Cerebellar cortex (tissue), 1 donor: ENCODE measurements at places on chromosomes 1 and 21.

DNA sequence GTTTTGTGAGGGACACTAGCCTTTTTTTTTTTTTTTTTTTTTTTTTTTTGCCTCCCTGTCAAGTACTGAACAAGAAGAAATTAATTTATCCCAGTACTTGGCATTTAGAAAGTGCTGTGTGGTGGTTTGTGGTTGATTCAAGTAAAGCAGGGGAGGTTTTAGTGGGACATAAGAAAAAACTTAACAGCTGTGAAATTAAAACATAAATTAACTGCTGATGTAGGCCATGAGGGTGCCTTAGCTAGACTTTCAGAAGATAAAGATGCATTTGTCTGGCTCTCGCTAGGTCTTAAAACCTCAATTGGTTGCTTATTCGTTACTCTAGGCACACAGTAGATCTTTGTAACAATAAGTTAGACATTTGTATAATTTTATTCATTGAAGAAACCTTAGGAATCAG is 52.3 kb downstream of the SPATA46 start:
- DNase-seq = no peak

- DNase-seq = no peak
Measured at GRCh38 chr1:226708342-226708780, 30.7 kb downstream of the ITPKB start.

GRCh38 chr1:214574598-214575411 is 23.4 kb upstream of the PTPN14 start:
- DNase-seq = no peak

GRCh38 chr1:30264672-30265025 is 458.7 kb downstream of the MATN1 start:
- no peak for DNase-seq

- no peak for DNase-seq
Measured at GRCh38 chr1:166903232-166903631, 27.2 kb upstream of the TADA1 start.

GRCh38 chr1:150720703-150721102 is at the start of gene HORMAD1:
Gene HORMAD1 (minus strand): TSS chr1:150720895. CDS start chr1:150719505, 1,390 bp downstream.
- no peak for DNase-seq

DNA sequence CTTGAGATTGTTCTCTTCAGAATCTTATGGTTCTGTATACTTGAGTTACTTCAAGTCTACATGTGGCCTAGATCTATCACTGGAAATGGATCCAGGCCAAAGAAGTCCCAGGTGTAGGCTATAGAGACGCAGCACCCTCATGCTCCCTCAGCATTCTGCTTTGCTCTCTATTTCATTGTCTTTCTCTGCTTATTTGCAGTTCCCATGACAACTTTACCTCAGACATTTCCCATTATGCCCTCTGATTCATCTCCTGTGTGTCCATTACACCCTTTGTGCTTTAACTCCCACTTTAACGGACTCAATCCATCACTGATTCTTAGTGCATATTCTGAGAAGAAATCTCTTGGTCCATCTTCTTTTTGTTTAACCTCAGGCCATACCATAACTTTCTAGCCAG is 236.9 kb upstream of the NRIP1 start:
- no peak for DNase-seq

GRCh38 chr1:10685808-10686403 is 110.5 kb downstream of the CASZ1 start:
- no peak for DNase-seq

DNA sequence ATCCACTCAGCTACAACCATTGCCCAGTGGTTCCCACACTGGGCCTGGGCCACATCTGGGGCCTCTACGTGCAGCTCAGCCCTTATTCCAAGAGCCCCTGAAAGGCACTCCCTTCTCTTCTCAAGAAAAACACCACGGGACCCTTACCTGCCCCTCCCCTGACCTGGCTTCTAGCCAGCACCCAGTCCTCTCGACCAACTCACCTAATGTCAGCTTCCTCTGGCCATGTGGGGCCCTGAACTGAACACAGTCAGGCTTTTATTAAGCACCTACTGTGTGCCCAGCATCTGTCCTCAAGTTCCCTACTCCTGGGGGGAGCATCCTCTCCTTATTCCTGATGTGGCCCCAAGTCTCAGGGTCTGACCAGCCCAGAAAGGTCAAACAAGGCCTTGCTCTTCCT is 208.4 kb downstream of the MATN1 start:
- no peak for DNase-seq

DNA sequence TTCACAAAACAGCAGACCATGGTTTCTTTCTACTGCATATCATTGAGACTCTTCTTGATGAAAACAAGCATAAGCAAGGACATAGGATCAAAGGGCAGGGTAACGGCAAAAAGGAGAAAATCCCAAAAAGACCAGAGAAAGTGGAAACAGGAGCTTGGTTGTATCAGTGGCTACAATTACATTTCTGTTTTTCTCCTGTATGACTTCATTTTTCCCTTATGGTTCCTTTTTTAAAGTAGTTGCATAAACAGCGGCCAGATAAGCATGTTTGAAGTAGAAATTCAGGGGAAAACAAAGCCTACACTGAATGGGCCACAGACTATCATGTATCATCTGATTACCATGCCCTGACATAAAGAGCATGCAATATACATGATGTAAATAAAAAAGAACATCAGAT is 4.6 kb downstream of the EGLN1 start:
- DNase-seq = no peak

GRCh38 chr1:51570063-51570710 is 46.7 kb upstream of the OSBPL9 start:
- no peak for DNase-seq

- no peak for DNase-seq
Measured at GRCh38 chr1:155996166-155996565, 17.8 kb upstream of the ARHGEF2 start.

DNA sequence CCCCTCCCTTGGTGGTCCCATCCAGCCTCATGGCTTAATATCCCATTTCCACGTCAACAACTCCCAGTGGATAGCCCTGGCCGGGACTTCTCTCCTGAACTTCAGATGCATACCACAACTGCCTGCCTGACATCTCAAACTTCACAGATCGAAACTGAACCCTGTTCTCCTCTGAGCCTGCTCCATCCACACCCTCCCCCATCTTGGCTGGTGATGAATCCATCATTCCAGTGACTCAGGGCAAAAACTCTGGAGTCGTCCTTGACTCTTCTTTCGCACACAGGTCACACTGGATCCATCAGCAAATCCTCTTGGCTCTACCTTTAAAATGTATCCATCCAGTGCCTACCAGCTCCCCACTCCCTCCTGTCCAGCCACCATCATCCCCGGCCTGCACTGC is 3.9 kb downstream of the TAS1R2 start:
- DNase-seq = no peak
